ENCODE measurements at places on chromosomes 3 and 15. TPM values are rescaled to one million over a fixed set of nuclear protein-coding genes. Genes with fewer than 3 reads are reported as not detected.

DNA sequence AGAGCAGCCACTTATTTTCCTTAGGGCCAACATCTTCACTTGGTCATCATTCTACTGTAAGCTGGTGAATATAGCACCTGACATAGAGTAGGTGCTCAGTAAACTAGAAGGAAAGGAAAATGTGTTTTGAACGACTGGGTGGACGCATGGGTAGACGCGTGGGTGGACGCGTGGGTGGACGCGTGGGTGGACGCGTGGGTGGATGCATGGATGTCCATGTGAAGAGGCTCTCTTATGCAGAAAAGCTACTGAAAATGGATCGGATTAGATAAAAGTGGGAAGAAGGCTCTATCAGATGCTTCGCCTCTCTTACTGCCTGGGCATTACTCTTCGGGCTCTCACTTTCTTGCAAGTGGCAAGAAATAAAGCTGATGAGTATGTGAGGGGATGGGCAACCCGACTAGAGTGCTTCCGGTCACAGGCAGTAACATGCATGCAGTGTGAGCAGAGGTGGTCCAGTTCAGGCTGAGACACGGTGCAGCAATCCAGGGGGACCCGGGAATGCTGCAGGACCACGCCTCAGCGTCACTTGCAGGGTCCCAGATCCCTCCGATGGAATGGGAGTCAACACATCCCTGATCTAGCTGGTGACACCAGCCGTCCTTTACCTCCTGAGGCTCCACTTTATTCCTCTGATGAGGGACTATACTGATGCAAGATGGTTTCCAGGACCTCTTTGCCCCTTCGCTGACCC is 138.0 kb upstream of the MEF2A start:
- no peak for ATAC-seq

GRCh38 chr15:87489456-87489855 is 767.1 kb downstream of the NTRK3 start:
- no peak for ATAC-seq

GRCh38 chr15:60519218-60519617 is 40.3 kb upstream of the ICE2 start:
- ATAC-seq, result no peak

- no peak for ATAC-seq
These were observed 44.5 kb downstream of the OXNAD1 start for GRCh38 chr3:16309558-16309957.

DNA sequence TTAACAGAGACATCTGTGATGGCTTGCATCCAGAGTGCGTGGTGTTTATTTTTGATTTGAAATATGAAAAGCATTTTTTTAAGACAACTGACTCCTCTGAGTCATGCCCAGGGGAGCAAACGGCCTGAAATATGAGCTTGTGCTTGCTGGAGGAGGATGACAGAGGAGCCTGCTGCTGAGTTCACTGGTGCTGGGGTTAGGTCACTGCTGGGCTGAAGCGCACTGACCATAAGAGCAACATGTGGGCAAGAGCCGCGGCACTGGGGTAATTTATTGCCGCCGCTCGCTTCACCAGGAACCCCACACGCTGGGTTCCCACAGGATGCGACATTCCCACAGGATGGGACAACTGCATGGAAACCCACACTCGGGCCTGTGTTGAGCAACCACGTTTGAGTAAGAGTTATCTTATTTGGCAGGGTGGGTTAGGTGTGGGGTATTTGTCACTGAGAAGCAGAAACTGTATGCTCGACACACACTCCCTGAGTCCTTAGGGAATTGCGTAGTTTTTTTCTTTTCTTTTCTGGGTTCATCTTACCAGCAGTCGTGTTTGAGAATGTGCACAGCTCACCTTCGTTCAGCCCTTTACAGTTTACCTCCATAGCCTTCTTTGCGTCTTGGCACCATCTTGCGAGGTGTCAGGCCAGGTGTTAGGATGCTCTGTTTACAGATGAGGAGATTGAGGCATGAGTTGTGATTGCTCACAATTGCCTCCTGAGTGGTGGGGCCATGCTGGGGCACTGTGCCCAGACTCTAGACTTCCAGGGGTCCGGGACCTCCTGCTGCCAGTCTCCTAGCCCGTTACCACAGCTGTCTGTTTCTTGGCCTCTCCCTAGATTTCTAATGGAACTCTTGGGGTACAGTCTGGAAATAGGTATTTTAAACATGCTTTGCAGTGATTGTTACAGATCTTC is 60.4 kb downstream of the SMAD3 start:
- ATAC-seq, result peak; percentile 76

Gene ADAMTSL3
- total RNA-seq, result 0.21 TPM

DNA sequence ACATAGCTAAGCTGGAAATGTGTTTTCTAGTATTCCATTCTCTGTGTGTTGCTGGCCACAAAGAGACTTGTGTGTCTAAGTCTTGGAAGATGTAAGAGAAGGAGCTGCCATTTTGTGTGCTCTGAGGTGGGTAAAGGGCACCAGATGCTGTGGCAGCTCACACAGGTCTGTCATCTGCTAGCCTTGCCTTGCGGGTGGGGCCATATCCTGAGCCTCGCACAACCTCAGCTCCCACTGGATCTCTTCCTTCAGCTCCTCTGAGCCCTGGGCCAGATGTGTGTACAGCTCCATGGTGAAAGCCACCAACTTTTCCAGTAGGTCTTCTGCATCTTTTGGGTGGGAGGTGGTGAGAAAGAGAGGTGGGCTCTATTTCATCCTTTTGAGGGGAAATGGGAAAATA is 6.7 kb upstream of the TMC3 start:
- ATAC-seq, result no peak

Gene AADACL2
- 3.0 TPM for total RNA-seq

Gene CA12
- total RNA-seq, result 0.87 TPM

Measured in motor neuron (in vitro differentiated cells).